ENCODE measurements at places on chromosomes 2 and 18.

- DNase-seq: no peak
Observed at GRCh38 chr18:70907673-70908072, 618.8 kb downstream of the SOCS6 start.

GRCh38 chr2:168424112-168424951 lies 31.7 kb upstream of the CERS6 start:
- DNase-seq: no peak

DNA sequence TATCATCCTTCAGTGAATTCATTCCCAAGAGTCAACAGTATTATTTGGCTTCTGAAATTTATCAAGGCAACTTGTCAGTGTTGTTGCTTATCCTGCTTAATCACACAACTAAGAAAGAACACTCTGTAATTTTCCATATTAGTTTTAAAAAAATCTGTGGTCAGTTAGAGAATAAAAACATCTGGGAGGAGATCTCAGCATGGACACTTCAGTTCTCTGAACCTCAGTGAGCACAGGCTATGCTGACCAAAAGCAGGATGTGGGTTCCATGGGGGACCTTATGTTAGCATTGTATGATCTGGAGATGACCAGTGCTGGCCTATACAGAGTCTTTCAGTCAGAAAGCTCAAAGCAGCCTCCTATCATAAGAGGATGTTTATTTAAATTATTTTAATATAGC lies 79.1 kb upstream of the KLHL14 start:
- no peak for DNase-seq

DNA sequence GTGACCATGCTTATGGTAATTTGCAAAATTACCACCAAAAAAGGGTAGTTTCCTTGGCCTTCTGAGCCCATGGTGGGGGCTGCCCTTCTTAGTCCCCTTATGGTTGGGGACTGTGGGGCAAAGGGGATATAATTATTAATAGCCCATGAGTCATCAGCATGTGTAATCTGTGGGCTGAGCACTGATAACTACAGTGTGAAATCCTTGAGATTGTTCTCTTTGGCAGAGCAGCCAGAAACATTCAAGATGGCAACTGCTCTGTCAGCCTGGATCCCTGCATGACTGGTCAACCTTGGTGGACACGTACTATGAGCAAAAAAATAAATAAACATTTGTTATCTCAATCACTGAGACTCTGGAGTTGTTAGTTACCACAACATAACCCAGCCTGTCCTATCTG lies 61.3 kb downstream of the MGAT4A start:
- DNase-seq: no peak

DNA sequence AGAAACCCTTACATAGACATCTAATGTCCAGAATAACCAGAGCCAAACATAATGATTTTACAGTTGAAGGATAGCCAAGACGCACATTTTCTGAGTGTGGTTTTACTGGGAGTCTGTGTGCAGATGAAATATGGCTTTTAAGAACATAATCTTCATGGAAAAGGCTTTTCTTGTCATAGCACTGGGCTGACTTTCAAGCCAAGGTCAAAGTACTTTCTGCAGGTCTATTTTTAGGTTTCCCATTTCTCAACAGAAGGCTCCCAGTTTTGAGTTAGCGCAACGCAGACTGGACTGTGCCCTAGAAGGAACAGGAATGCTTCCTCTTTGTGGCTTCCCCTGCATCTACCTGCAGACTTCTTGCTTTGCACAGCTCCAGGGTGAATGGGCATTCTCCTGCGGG lies 92.3 kb upstream of the UPP2 start:
- no peak for DNase-seq

DNA sequence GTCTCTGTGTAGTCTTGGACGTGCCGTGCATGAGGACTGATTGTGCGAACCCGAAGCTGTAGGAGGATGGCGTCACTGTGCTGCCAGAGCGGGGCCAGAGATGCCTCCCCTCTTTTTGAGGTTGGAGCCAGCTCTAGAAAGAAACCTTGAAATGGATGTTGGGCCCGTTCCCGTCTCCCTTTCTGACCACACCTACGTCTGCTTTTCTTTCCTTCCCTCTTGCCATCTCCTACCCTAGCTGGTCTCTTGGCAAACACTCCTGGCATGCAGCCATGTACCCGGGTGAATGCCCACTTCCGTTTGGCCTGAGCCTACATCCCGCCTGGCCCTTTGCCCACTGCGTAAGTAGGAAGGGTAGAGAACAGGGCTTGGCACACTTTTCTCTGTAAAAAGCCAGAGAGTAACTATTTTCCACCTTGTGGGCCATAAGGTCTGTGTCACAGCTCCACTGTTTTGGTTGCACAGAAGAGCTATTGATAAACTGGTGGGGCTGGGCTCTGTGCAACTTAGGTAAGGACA lies 37.4 kb downstream of the SH3BP4 start:
- DNase-seq: no peak

GRCh38 chr2:44152865-44153669 lies 15.6 kb upstream of the PPM1B start:
- DNase-seq: no peak

DNA sequence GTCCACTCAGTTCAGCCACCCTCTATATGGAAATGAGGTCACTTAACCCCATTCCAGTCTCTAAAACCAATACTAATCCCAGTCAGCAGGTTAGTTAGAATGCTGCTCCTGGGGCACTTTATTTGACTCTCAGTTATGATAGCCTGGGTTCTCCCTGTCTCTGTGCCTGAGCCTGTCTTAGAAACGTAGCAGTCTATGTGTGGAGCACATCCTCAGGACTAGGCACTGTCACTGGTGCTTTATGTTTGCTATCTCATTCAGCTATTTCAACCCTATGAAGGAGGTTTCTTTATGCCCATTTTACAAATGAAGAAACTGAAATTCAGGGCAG lies 152.5 kb upstream of the PKDCC start:
- DNase-seq: no peak

DNA sequence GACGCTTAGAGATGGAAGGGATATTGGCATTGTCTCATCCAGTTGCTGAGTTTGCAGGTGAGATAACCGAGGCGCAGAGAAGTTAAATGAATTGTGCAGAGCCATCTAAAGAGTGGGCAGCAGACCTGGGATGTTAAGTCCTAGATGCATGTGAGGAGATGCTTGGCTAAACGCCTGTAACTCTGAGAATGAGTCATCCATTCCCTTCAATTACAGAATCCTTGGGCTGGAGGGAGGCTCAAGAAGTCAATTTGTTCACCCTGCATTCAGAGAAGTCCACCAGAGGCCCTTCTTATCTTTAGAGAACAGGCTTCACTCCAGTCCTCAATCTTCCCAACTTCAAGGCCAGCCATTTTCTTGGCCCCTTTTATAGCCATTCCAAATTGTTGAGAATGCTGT lies 1.6 kb downstream of the EHD3 start:
- DNase-seq: no peak

- DNase-seq: peak; percentile 84
Observed at GRCh38 chr2:84971510-84972206, 697 bp downstream of the KCMF1 start.

GRCh38 chr2:207154556-207155510 lies 10.9 kb downstream of the KLF7 start:
- no peak for DNase-seq

GRCh38 chr2:218754201-218754600 lies 27.7 kb upstream of the CYP27A1 start:
- DNase-seq: no peak

DNA sequence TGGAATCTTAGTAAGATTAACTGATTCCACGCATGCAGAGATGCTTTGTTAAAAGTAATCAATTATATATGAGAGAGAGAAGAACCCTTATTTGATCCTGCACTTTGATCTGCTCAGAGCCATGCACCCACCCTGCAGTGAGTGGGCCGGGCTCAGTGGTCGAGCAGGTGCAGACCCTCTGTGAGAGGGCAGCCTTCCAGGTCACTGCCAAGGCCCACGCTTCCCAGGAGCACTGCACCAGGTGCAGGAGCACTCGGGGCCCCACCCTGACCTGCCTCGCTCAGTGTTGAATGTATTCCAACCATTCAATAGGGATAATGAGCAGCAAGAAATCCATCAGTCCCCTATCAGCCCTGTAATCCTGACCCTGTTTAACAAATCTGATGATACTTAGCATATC lies 126.9 kb downstream of the TMEM200C start:
- no peak for DNase-seq

DNA sequence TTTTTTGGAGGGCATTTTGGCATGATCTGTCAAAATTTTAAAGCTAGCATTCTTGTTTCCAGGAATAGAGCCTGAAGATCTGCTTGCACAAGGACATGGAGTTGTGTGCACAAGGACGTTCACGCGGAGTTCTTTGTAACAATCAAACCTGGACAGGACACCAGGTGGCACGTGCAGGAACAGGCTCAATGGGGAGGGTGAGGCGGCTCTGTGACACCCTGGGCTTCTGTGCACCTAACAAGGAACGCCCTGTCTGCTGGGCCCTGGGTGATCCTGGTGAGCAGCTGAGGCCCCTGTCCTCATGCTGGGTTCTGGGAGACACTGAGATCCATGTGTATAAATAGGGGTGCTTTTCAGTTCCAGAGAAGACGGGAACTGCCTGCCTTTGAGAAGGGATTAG lies 93.1 kb upstream of the PXDN start:
- DNase-seq: no peak

- DNase-seq: no peak
Observed at GRCh38 chr2:20652141-20652540, 1.2 kb upstream of the HS1BP3 start.

DNA sequence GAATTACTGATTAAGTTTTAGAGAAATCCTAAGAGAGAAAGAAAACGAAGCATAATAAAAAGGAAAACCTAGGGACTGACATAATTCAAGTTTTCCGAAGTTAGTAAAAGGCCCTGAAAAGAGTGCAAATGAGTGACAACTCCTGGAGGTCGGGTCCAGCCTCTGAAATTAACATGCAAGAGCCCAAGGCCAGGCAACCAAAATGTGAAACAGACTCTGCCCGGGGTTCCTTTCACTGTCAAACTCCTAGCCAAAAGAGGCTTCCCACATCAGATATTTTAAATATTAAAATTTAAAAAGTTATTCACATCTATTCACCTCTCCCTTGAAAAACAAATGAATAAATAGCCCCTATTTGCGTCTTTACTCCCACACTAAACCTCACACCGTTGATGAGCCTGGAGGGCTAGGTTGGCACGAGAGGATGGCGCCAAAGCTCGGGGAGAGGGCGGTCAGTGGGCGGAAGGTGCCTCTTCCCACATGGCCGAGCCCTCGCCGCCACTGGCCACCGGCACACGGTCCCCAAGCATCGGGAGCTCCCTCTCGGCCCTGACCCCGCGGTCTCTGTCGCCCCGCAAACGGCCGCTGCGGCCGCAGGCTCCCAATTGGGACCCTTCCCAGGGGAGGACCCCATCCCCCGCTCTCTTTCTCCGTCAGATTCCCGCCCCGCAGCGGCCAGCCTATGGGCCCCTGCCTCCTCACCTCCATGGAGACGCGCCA lies 630 bp downstream of the PPM1G start:
- DNase-seq: peak; percentile 38

GRCh38 chr18:48171490-48172188 lies 237.5 kb downstream of the ZBTB7C start:
- no peak for DNase-seq

DNA sequence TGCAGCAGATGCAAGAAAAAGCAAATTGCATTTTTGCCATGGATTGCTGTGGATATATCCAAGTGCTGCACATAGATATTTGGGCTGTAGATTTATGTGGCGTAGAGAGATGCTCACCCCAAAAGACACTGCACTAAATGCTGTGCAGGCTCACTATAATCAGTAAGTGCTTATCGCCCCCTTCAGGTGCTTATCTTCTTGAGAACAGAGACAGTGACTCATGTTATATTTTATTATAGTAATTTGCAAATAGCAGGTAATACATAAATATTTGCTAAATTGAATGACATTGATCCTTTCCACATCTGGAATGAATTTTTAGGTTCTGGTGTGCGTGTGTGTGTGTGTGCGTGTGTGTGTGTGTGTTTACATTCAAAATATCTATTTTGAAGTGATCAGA lies 36.8 kb upstream of the PLEKHM3 start:
- peak; percentile 48 for DNase-seq

- peak; percentile 27 for DNase-seq
Observed at GRCh38 chr2:46569061-46569560, 89.7 kb downstream of the TMEM247 start.

DNA sequence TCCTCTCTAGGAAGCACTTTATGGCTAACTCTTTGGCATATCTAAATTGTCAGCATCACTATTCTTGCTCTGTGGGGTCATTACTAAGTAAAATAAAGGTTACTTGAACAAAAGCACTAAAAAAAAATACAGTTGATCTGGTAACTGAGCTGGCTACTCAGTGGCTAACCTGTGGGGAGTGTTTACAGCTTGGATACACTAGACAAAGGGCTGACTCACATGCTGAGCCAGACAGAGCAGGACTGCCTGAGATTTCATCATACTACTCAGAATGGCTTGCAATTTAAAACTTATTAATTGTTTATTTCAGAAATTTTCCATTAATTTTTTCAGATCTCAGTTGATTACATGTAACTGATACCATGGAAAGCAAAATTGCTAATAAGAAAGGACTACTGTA lies 1690.4 kb upstream of the SLC39A10 start:
- no peak for DNase-seq

DNA sequence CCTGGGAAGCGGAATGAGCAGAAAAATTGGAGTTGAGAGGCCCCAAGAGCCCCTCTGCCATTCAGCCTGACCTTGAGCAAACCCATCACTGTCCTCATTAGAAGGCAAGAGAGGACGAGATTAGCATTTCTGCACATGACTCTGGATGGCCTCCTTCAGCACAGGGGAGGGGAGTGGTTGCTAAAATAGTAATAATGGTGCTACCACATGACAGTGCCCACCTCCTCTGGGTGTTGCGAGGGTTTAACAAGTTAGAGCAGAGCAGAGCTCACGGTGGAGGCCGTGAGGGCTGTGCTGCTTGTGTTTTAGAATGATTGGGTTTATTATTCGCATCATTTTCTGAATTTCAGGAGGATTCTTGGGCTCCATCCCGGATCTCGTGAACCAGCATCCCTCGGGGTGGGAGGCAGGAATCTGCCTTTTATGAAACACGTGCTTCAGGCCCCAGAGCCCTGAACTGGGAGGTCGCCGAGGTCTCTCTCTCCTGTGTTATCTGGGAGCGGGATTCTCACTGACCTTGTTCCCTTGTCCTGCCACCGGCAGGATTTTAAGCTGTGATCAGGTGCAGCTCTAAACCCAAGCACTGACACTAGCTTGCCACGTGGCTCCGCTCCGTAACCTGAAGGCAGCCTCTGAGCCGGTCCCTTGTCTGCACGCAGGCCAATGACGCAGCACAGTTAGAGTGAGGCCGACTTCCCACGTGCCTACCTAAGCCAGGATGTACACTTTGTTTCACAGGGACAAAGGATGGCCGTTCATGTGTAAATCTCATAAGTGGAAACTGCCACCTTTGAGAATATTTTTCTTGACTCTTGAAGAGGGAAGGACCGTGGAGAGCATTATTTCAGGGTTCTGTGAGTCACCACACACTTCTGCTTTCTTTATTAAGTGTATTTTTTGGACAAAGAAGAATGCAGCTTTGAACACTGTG lies 142.3 kb downstream of the ACOXL start:
- no peak for DNase-seq

DNA sequence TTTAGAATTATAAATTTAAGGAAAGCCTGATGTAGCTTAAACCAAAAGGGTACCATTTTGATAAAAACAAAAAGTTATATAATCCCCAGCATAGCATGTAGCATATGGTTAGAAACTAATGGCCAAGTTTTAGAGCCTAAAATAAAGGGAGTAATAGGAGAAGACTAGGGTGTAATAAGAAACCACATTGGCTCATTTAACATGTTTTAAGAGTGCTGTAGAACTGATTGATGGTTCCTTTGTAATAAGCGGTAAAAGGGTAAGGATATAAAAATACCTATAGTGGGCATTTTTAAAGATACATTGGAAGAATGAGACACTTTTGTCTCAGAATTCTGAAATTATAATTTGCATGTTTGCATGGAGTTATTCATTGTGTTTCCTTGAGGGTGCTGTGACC lies 1.9 kb downstream of the PSMA8 start:
- no peak for DNase-seq

- no peak for DNase-seq
Observed at GRCh38 chr2:24247592-24247991, 72.7 kb downstream of the FAM228A start.
